Astrocyte of the cerebellum (primary cell): ENCODE measurements at places on chromosomes 11 and 22.

DNA sequence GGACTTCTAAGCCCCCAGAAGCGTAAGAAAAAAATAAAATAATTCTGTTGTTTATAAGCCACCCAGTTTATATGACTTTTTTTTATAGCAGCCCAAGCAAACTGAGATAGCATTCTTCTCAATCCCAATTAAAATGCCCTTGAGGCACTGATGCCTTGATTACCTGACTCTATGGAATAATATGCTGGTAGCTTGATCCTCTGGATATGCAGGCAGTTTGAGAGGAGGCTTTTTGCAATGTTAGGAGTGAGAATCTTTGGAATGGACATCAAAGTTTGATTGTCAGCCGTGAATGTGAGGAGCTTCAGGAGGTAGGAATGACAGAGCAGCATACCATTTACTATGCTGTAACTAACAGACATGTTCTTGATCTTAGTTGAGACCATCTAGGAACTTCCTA is 275.6 kb downstream of the AASDHPPT start:
- DNase-seq, result no peak

GRCh38 chr11:72039856-72040401 is 40.4 kb downstream of the NUMA1 start:
- DNase-seq, result no peak

GRCh38 chr22:22534604-22535415 is 14.7 kb upstream of the ZNF280A start:
- no peak for DNase-seq

GRCh38 chr11:2116680-2117079 is 22.5 kb downstream of the IGF2 start:
- no peak for DNase-seq

- DNase-seq, result no peak
These were observed 13.4 kb upstream of the B3GAT1 start for GRCh38 chr11:134425413-134425812.

DNA sequence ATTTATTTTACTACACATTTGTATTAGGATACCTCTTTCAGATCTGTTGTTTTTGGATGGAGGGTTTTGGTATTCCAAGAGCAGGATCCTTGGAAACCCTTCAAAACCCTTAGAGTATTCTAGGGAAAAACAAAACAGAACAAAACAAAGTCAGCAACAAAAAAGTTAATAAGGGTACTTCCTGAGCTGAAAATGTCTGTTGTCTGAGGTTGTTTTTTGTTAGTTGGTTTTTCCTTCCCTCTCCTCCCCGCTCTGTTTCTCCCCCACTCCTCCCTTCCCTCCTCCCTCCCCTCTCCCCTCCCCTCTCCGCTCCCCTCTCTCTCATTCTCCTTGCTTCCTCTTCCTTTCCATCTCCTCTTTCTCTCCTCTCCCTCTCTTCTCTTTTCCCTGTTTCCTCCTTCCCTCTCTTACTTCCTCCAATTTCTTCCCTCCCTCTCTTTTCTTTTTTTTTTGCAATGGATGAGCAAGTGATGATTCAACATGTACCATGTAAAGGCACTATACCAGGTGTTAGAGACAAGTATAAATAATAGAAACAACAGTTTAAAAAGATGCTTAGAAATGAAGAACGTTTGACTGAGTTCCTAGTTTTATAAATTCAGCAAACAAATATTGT is 160.6 kb downstream of the TMEM135 start:
- DNase-seq, result no peak

- DNase-seq, result no peak
These were observed 157.4 kb downstream of the BUD13 start for GRCh38 chr11:116615211-116615865.

GRCh38 chr11:27296497-27296896 is 66.5 kb downstream of the CCDC34 start:
- DNase-seq, result peak; percentile 64

GRCh38 chr11:10857459-10857708 is 469 bp downstream of the ZBED5 start:
- DNase-seq, result no peak

GRCh38 chr11:75241036-75241905 is 697 bp downstream of the TPBGL start:
- peak; percentile 27 for DNase-seq

DNA sequence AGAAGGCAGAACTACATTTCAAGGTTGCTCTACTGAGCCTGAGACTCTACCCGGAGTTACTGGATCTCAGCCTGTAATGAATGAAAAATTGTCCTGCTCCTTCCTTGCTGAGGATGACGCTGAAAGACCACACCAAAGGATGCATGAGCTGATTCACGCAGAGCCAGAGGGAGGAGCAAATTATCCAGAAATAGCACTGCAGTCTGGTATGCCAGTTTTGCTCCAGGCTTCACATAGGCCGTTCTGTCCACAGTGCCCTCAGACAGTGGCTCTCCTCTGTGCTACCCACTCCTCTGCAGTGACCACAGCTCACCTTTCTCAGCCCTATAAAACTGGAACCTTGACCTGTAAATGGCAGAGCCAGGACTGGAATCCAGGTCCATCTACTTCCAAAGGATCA is 79.3 kb upstream of the GALNT18 start:
- no peak for DNase-seq

GRCh38 chr22:27105142-27106025 is 448.0 kb downstream of the MIAT start:
- peak; percentile 89 for DNase-seq

DNA sequence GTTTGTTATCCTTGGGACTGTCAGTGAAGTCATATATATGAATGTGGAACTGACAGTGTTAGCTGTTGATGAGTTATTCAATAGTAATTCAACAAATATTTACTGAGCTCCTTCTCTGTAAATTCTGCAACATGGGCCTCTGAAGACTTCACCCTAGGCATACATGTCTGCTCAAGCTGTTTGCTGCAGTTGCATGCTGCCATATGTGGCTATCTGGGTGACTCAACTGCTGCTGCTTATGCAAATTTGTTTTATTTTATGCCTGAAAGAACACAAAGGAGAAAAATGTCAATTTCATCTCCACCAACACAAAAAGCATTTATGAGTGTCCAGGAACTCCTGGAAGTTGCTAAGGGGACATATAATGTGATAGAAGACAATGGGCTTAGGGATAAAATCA is 417.6 kb downstream of the AASDHPPT start:
- no peak for DNase-seq

GRCh38 chr22:31611061-31611760 is 50.8 kb downstream of the PISD start:
- no peak for DNase-seq

GRCh38 chr22:37906364-37907008 is 389 bp downstream of the MICALL1 start:
- DNase-seq, result no peak

DNA sequence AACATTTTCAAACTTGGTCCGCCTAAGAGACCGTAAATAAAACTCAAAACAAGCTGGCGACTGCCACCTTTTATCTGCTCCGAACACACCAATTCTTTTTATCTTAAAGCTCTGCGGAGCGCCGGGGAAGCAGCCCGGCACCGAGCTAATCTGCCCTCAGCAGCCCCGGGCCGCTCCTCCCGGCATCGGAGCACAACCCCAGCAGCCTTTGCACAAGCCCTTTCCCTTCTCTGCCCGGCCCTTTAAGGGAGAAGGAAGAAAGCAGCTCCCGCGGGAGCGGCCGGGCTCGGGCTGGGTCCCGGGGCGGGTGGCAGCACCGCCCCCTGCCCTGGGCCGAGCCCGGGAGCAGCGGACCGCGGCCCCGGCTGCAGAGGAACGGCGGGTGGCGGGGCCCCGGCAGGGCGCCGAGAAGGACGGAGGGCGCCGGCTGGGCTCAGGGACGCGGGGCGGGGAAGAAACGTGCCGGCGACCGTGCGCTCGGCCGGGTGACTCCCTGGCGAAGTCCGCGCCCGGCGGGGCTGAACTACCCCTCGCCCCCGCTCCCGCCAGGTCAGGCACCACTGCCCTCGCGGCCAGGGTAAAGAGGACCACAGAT is 133.6 kb upstream of the C11orf58 start:
- DNase-seq, result no peak

- no peak for DNase-seq
These were observed 3.3 kb upstream of the SCARF2 start for GRCh38 chr22:20440637-20441591.

- DNase-seq, result no peak
These were observed 264 bp downstream of the CHEK1 start for GRCh38 chr11:125625225-125625629.

DNA sequence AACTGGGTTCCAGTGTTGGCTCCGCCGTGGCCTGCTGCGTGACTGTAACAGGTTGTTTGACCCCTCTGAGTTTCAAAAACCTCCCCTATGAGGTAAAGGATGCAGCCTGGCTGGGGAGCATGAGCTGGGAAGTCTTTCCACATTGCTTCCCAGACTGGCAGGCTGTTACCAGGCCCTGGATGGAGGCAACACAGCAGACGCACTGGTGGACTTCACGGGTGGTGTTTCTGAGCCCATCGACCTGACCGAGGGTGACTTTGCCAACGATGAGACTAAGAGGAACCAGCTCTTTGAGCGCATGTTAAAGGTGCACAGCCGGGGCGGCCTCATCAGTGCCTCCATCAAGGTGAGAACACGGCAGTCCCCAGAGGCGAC is 11.4 kb downstream of the OMP start:
- DNase-seq, result no peak

GRCh38 chr11:79762279-79762921 is 321.6 kb upstream of the TENM4 start:
- DNase-seq, result no peak

GRCh38 chr22:40121461-40121860 is 56.3 kb upstream of the TNRC6B start:
- no peak for DNase-seq

DNA sequence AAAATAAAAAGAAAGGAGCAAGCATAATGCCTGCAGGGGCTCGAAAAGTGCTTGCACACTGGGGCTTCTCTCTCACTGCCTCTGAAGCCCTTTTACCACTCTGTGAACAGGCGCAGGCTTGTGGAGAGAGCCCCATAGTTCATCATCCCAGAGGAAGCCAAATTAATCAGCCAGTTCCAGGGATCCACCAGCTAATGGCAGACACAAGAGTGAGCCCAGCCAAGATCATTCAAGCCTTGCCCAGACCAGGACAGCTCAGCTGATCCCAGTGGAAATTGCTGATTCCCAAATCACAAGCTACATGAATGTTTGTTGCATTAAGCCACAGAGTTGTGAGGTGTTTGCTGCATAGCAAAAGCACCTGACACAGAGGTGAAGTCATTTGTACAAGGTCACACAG is 135.3 kb downstream of the CHST1 start:
- no peak for DNase-seq

DNA sequence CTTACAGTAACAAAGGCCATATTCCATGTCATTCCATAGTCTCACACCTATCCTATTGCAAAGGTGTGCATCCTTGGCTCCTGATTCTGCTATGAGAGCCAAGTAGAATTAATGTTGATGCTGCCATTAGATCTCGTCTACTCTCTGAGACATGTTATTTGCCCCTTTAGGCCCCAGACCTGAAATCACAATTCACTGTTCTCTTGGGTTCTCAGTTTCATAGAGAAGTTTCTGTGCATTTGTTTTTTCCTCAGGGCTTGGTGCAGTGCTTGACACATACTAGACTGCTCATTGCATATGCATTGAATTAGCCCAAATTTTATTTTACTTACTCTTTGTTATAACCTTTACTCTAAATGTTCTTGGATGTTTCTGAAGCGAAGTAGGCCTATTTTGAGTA is 265.7 kb downstream of the JRKL start:
- no peak for DNase-seq

- no peak for DNase-seq
These were observed 89.7 kb downstream of the FAM76B start for GRCh38 chr11:95699631-95700470.
